ENCODE measurements at places on chromosomes 16 and 17.

- no peak for DNase-seq
These were observed 129.2 kb upstream of the NACA2 start for GRCh38 chr17:61720016-61720795.

GRCh38 chr16:24853830-24854229, 8.1 kb downstream of the SLC5A11 start:
- no peak for DNase-seq

GRCh38 chr17:79691931-79692330, 38.8 kb upstream of the ENPP7 start:
- DNase-seq, result no peak

GRCh38 chr17:15411384-15412198, 55.8 kb downstream of the CDRT4 start:
- no peak for DNase-seq

- no peak for DNase-seq
These were observed 9.3 kb downstream of the SBK1 start for GRCh38 chr16:28301620-28302019.

- DNase-seq, result no peak
These were observed 359.1 kb downstream of the SEC14L1 start for GRCh38 chr17:77499699-77500435.

DNA sequence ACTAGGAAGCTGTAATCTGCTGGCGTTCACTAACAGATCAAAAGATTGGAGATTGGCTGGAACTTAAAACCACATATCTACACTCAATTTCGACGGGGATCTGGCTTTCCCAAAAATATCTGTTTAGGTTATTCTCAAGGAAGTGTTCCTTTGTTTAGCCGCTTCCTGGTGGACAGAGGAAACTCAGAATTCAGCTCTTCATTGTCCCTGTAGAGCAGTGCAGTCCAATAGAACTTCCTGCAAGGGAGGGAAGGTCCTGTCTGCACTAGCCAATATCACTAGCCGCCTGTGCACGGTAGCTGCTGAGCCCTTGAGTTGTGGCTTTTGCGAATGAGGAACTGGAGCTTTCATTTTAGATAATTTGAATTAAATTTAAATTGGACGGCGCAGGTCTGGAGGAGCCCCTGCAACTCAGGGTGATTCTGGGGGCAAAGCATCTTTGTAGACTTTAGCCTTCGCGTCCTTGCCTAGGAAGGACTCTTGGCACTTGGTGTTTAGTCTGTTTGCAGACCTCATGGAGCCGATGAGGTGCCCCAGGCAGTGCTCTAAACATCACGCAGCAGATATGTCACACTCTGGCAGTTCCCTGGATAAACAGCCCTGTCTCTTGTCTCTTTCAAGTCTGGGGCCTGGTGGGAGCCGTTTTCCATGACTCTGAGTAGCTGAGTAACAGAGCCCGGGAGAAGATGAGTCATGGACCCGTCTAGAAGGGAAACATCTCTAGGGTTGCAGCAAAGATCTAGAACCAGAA, 122.2 kb downstream of the CCDC182 start:
- DNase-seq, result no peak

DNA sequence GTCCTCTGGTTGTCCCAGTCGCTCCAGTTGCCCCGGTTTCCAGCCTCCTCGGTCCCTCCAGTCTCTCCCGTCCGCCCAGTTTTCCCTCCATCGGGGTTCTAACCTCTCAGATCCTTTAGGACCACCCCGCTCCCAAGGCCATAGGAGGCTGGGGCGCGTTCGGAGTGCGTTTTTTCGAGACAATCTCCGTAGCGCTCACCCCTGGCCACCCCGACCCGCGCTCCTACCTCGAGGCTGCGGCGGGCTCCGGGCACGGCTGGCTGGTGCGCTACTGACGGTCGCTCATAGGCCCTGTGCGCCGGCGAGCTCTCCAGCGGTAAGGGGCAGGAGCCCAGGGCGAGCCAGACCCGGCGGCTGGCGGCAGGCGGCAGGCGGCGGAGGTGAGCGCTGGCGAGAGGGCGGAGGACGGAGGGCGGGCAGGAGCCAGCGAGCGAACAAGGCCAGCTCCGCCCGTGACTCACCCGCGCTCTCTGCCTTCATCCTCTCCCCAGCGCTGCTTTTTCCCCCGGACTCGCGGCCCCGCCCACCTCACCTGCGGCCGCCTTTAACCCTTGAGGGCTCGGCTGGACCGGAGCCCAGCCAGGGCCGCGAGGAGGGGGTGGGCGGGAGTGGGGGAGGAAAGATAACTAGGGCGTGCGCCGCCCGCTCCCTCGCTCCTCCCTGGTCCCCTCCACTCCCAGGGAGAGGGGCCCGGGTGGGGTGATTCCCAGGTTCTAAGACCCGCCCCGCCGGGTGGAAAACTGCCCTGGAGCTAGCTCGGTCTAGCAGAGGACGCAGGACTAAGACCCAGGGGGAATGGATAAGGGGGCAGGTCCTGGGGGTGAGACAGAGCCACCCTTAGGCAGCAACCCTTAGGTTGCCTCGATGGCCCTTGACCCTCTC, at the start of gene SP6:
Gene SP6 (minus strand): TSS at position 472 of the 882 bp plus-strand sequence. CDS start 2,734 bp downstream, outside the sequence.
- peak; percentile 68 for DNase-seq

DNA sequence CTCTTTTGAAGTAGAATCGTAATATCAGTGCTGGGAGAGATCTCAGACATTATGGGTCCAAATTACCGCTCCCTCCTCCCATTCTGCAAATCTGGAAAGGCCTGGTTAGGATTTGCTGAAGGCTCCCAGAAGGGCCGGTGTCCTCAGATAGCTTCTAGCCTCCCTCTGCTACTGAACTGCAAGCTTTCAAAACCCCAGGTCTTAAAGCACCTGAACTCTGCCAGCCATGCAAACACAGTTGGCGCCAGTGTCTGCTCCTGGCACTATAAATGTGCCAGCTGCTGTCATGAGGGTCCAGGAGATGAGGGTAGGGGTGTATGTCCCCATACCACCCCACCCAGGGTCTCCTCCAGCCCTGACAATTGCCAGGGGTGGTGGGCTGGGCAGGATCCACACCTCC, 24.2 kb downstream of the SLC5A10 start:
- DNase-seq, result no peak

DNA sequence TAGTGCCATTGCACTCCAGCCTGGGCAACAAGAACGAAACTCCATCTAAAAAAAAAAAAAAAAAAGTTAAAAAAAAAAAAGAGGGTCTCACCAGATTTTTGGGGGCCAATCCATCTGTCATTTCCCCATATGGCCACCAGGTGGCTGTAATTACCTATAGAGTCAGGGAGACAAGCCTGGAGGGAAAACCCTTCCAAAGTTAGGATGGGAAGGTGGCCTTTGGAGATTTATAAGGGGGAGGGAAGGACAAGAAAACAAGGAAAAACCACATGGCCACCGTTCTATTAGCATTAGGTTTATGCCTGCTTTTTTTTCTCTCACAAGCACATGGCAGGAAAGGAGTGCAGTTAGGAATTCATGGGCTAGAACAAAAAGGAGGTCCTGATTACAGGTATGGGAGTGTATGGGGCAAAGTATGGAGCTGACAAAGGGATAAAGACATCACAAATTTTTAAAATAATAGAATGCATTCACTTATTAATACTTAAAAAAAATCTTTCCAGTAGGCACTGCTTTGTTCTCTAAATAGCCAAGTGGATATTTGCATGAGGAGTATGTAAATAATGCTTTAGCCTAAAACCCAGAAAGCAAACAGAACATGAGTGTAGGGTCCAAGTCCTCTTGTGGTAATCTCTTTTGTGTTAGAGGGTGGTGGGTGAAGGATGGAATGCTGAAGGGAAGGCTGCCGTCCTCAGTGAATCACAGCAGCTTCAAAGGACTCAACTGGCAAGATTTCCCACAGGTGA, 5.1 kb downstream of the CYB5D1 start:
- DNase-seq, result peak; percentile 71

DNA sequence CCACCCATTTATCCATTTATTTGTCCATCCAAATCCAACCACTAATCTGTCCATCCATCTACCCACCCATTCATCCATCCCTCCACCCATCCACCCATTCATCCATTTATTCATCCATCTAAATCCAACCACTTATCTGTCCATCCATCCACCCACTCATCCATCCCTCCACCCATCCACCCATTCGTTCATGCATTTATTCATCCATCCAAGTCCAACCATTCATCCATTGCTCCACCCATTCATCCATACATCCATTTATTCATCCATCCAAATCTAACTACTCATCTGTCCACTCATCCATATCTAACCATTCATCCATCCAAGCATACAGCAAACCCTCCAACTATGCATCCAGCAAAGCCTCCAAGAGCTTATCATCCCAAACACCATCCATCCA, 267.3 kb downstream of the XYLT1 start:
- no peak for DNase-seq

DNA sequence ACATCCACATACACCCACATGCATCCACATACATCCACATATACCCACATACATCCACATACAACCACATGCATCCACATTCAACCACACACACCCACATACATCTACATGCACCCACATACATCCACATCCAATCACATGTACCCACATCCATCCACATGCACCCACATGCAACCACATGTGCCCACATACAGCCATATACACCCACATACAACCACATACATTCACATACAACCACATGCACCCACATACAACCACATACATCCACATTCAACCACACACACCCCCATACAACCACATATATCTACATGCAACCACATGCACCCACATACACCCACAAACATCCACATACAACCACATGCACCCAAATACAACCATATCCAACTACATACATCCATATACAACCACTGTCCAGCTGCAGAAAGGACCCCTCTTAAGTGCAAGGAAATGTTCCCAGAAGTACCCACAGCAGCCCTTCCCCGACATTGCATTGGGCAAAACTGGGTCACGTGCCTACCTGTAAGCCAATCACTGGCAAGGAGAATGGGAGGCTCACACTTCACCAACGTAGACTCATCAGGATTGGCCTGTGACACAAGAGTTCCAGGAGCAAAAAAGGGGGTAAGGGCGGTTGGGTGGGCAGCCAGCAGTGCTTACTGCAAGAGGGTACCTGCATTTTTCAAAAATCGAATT, 18.1 kb downstream of the CALB2 start:
- DNase-seq, result no peak

All from CD4-positive, alpha-beta T cell treated with Interleukin-17A for 1 hour (primary cell).